Smooth muscle cell of the coronary artery (primary cell): ENCODE measurements at places on chromosomes 2 and 18. TPM values are rescaled to one million over a fixed set of nuclear protein-coding genes. Genes with fewer than 3 reads are reported as not detected.

The CD207 gene
- not detected in 2 replicates for total RNA-seq

The CD8B2 gene
- 0.23 TPM in 1 of 2 replicates, not detected in the other for total RNA-seq

The TUBB8B gene
- total RNA-seq = not detected in 2 replicates

The LIMS4 gene
- 1.4 and 11.9 TPM in 2 replicates for total RNA-seq

The INO80B gene
- total RNA-seq = 9.2 and 41.0 TPM in 2 replicates

The FZD7 gene
- 8.0 and 10.4 TPM in 2 replicates for total RNA-seq

The RIT2 gene
- not detected in 2 replicates for total RNA-seq

The ANKRD30BL gene
- not detected in 2 replicates for total RNA-seq

The RPRM gene
- not detected in 2 replicates for total RNA-seq

The ST6GAL2 gene
- total RNA-seq = 0.47 TPM in 1 of 2 replicates, not detected in the other
